Activated gamma-delta T cell treated with anti-CD3 and anti-CD28 coated beads, Interleukin-2, amount 50 U/mL, for 16 hours (primary cell): ENCODE measurements at places on chromosomes 2 and 18.

- DNase-seq: no peak
Observed at GRCh38 chr2:17763641-17764333, 9.8 kb downstream of the GEN1 start.

GRCh38 chr2:133092571-133092970 lies 422.6 kb upstream of the LYPD1 start:
- DNase-seq: no peak

DNA sequence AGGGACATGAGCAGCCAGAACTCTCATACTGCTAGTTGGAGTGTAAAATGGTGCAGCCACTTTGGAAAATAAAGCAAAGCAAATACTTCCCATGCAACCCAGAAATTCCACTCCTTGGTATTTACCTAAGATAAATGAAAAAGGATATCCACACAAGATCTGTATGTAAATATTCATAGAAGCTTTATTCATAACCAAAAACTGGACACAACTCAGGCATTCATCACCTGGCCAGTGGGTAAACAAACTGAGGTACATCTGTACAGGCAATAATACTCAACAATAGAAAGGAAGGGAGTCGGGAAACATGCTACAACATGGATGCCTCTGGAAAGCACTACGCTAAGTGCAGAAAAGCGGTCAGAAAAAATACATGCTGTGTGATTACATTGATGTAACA lies 2.5 kb upstream of the LOXHD1 start:
- no peak for DNase-seq

DNA sequence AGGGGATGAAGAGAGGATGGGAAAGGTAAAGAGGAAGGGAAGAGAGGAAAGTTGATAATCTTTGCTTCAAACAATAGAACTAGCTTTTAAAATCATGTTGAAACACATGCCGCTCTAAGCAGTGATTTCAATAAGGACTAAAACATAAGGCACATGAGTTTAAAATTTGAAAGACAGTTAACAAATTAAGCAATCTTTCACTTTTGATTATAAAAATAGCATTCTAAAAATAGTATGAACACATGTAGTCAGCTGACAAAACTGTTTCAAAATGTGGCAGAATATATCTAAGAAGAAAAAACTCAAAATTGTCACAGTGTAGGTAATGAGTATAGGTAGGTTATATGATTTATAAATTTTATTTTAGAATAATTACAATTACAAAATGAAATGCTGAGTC lies 25.3 kb downstream of the PSME4 start:
- DNase-seq: no peak

DNA sequence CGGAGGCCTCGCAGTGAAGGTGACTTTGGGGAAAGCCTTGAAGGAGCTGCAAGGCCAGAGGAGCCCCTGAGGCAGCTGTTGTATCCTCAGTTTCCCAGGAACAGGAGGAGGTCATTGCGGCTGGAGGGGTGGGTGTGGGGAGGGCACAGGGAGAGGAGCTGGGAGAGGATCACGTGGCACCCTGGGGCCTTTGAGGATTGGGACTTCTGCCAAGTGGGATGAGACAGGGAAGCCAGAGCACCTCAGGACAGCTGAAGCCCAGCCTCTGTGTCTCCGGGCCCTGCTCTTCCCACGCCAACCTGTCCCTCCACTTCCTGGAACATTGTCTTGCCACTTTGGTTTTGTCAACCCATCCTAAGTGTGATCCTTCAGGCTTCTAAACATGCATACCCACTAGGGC lies 19.4 kb upstream of the RRM2 start:
- no peak for DNase-seq

- DNase-seq: no peak
Observed at GRCh38 chr2:58484221-58484620, 243.1 kb upstream of the FANCL start.

- DNase-seq: no peak
Observed at GRCh38 chr2:240999873-241000541, 1.6 kb downstream of the SNED1 start.

DNA sequence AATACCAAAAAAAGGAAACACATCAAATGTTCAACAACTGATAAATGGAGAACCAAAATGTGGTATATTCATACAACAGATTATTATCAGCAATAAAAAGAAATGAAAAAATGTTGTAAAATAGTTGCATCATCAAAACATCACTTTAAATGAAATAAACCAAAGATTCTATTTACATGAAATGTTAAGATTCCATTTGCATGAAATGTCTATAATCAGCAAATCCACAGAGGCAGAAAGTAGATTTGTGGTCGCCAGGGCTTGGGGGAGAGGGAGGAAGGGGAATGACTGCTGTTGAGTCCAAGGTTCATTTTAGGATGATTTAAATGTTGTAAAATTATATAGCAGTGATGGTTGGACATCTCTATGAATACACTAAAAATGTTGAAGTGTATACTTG lies 181.9 kb downstream of the RTP5 start:
- no peak for DNase-seq

DNA sequence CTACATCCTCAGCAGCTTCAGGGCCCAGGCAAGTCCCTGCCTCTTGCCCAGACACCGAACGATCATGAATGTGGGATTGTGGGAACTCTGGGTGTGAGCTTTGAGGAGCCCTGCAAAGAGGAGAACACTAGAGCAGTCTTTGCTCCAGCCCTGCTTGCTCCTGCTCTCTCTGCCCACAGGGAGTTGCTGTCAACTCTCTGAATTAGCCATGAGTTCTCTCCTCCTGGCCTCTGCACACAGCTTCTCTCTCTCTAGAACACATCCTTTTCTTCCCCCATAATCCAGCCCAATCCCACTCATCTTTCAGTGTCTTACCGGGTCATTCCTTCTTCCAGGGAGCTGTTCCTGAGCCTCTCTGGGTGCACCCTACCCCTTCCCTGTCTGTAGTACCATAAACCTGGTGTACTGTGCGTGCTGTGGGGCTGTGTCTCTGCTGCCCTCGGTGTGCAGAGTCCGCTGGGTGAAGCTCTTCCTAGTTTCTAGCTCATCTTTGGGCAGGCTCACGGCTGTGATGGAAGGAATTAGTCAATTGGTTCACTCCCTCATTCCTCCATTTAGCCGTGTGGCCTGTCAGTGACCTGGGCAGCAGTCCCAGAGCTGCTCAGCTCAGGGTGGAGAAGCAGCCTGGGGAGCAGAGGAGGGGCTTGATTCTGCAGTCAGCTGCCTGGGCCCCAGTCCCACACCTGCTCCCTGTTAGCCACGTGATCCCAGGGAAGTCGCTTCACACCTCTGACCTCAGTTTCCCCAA lies 132.9 kb upstream of the HDAC4 start:
- DNase-seq: no peak
